ENCODE measurements at places on chromosomes 3 and 15.
A peak's percentile ranks its signal among the peaks of the same experiment; 100 is the strongest.

DNA sequence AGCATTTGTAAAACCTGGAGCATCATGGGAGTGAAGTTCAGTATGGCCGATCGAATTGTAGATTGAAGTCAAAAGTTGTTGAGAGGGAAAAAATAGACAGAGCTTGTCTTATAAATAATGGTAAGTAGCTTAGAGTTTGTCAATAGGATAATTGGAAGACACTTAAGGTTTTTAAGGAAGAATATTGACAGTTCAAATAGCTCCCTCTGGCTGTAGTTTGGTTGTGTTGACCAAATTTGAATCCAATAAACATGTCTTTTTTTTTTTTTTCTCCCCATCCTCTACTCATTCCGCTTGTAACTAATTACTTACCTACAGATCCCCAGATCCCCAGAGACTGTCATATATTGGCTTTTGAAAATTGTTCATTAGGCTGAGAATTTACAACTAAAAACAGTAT lies 677.0 kb downstream of the AGBL1 start:
- no peak for DNase-seq

- peak; percentile 66 for DNase-seq
Measured at GRCh38 chr3:127652246-127652995, 20.3 kb upstream of the ABTB1 start.

DNA sequence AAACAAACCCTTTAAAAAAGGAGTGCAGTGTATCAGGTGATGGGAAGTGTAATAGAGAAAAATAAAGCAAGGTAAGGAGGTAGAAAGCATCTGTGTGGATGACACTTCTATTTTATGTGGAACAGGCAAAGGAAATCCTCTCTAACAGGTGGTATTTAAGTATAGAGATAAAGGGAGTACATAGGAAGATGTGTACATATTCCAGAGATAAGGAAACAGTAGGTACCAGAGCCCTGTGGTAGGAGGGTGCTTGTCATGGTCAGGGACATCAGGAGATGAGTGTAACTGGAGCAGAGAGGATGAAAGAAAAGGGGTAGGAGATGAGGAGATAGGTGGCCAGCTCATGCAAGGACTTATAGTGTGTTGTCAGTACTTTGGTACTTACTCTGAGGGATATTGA lies 65.8 kb downstream of the CHST2 start:
- DNase-seq = no peak

DNA sequence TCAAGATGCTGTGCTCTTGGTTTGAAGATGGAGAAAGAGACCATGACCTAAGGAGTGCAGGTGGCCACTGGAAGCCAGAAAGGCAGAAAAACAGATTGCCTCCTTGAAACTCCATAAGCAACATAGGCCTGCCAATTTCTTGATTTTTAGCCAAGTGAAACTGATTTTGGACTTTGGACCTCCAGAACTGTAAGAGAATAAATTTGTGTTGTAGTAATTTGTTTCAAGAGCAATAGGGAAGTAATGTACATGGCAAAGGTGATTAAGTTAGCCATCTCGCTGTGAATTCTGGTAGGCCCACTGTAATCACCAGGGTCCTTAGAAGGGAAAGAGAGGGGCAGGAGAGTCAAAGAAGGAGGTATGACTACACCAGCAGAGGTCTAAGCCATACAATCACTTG lies 238.8 kb downstream of the CNTN3 start:
- DNase-seq = no peak

DNA sequence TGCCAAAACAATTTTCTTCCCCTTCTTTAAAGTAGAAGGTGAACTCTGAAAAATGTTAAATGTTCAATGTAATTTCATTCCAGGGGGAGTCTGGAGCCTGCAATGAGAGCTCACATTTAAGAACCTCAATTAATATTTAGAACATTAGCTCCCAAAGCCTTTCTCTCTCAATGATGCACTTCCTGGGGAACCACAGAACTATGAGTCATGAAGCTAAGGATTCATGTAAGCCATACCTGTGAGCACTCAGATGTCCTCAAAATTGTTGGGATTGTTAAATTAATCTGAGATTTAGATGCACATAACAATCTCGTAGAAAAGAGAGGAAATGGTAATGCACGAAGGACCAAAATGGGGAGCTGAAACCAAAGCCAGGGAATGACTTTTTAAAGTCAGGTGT lies 244.2 kb upstream of the LRIG1 start:
- DNase-seq = no peak

DNA sequence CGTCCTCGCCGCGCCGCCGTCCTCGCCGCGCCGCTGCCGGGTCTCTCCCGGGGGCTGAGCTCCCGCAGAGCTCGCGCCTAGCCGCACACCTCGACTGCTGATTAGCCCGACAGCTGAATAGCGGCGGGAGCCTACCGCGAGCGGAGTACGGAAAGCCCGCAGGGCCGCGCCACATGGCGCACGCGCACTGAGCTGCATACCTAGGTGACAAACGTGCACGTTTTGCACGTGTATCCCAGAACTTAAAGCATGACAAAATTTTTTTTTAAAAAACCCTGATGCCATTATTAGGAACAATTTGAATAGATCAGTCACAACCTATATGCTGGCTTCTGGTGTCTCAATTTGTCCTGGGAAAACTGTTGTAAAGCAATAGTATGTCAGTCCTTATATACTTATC lies at the start of gene GOLGA8A:
Gene GOLGA8A, minus strand, starts transcription at position 122 of the 400 bp plus-strand sequence. CDS start 48,117 bp downstream, outside the sequence.
- DNase-seq = peak; percentile 78

Data from SJCRH30 (cell line).